Stimulated activated CD4-positive, alpha-beta T cell treated with anti-CD3 and anti-CD28 coated beads, Interleukin-1b, Interleukin-23, amount 100 ng/mL, for 24 hours (primary cell): ENCODE measurements at places on chromosomes 12 and 14.

DNA sequence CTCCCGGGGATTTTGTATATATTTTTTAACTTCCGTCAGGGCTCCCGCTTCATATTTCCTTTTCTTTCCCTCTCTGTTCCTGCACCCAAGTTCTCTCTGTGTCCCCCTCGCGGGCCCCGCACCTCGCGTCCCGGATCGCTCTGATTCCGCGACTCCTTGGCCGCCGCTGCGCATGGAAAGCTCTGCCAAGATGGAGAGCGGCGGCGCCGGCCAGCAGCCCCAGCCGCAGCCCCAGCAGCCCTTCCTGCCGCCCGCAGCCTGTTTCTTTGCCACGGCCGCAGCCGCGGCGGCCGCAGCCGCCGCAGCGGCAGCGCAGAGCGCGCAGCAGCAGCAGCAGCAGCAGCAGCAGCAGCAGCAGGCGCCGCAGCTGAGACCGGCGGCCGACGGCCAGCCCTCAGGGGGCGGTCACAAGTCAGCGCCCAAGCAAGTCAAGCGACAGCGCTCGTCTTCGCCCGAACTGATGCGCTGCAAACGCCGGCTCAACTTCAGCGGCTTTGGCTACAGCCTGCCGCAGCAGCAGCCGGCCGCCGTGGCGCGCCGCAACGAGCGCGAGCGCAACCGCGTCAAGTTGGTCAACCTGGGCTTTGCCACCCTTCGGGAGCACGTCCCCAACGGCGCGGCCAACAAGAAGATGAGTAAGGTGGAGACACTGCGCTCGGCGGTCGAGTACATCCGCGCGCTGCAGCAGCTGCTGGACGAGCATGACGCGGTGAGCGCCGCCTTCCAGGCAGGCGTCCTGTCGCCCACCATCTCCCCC lies 777 bp downstream of the ASCL1 start:
- DNase-seq: no peak

DNA sequence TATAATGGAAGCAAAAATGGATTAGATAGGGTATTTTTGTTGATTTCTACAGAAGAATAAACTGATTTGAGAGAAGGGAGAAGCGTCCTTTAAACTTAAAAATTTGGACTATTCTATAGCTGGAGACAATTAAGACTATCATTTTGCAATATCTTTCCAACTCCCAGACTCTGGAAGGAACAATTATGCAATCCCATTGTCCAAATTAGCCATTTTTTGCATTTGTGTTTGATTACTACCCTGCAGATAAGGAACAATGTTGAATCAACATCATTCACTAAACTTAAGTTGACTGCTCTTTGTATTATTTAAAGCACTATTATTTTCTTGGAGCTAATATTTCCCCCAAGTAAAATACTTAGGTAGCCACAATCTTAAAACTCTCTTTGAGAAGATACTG lies 34.8 kb upstream of the SELPLG start:
- DNase-seq: no peak

GRCh38 chr12:82675246-82675645 lies 11.5 kb upstream of the TMTC2 start:
- DNase-seq: no peak

DNA sequence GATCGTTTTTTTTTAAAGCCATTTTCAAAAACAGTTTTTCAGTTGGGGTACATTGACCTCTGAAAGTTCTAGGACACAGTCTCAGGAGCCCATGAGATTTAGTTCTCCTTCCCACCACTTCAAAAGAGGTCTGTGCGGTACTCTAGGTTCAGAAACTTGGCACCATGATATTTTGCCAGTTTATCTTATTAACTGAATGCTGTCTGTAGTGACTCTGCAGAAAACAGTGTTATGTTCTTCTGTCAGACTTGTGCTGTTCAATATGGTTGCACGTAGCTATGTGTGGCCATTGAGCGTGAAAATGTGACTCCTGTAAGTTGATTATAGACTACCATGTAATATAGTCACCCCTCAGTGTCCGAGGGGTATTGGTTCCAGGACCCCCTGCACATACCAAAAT lies 35.9 kb downstream of the CRADD start:
- no peak for DNase-seq

DNA sequence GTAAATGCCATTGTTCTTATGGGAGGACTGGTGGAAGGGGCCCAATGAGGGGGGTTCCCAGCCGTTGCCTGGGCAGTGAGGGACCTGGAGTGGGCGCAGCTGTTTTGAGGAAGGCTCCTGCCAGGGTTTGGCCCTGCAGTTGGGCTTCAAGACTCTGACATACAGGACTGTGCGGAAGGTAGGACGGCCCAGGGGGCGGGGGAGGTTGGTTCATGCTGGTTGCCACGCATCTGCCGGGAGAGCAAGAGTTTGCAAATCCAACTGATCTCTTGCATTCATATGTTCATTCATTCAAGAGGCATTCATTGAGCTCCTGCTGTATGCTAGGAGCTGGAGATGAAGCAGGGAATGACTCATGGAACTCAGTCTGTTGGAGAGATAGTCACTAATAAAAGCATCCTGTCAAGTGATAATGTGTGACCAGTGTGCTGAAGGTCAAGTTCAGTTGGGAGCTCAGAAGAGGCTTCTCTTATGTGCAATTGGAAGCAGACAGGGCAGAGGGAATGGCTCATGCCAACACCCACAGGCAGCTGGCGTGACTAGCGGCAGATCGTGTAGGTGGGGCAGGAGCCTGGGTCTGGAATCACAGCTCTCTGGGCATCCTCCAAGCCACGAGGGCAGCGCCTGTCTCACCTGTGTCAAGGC lies 7.8 kb downstream of the SH2B3 start:
- no peak for DNase-seq

- no peak for DNase-seq
Measured at GRCh38 chr12:41510470-41510869, 322.4 kb downstream of the PDZRN4 start.

DNA sequence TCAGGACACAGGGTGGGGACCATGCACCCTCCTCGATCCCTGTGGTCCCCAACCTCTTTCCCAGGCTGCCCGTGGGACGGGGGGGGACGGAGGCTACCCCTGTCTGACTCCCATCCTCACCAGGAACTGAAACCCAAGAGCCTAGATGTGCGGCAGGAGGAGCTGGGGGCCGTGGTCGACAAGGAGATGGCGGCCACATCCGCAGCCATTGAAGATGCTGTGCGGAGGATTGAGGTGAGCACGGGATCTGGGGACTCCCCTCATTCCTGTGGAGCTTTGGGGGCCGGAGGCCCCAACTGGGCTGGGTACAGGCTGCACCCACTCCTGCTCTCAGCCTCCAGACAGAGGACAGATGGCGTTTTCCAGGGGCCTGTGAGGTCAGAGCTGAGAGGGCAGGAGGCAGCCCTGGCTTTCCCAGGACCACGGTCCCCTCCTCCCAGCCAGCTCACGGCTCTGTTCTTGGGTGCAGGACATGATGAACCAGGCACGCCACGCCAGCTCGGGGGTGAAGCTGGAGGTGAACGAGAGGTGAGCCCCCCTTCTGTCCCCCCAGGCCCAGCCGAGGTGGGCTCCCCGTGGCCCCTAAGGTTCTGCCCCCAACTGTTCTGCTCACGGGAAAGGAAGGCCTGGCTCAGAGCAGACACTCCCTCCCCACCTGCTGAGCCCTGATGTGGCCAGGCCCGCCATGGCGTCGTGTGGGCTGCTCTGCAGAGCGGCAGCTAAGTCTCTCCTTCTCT lies 24.2 kb downstream of the HIP1R start:
- no peak for DNase-seq

DNA sequence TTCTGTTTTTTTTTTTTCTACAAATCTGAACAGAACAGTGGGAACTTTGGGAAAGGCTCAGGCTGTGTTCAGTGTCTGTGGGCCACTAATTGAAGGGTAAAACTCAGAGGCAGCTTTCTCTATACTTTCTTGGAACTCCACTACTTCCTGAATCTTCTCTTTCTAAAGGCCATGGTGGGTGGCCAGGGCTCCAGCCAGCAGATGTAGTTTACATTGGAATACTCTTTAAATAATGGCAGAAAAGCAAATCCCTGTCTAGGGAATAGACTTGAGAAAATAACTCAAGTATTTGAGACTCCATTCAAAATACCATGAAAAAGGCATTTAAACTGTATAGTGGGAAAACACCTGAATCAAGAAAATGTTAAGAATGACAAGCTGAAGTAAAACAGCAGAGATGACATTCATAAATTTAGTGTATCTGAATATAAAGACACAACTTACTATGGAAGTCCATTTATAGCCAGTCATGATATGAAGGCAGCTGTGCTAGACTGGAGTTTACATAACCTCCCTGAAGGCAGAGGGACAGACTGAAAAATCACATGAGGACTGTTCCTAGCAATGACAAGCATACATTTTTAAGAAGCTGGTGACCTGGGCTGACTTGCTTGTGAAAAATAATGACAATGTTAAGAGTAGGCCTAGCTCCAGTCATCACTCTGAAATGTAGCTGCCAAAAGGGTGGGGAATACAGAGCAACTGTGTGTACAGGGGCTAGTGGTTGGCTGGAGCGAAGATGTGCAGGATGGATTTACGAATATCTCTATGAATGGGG lies 168.6 kb downstream of the STXBP6 start:
- no peak for DNase-seq

- DNase-seq: no peak
Measured at GRCh38 chr12:4539167-4539870, 629 bp downstream of the RAD51AP1 start.

DNA sequence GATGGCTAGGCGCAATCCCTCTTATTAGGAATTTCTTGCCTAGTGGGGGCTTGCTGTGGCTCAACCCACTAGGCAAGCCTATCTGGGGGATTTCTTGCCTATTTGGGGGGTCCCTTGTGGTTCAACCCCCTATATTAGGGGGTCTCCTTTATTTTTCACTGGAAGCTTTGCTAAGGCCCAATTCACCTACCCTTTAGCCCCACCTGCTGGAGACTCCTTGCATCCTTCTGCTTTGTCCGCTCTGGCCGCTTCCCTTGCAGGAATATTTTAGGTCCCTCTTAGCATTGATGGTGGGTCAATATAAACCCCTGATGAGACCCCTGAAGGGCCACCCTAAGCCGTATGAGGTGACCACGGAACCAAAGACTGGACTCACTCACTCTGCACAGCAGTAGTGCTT lies 1552.1 kb downstream of the AACS start:
- no peak for DNase-seq

DNA sequence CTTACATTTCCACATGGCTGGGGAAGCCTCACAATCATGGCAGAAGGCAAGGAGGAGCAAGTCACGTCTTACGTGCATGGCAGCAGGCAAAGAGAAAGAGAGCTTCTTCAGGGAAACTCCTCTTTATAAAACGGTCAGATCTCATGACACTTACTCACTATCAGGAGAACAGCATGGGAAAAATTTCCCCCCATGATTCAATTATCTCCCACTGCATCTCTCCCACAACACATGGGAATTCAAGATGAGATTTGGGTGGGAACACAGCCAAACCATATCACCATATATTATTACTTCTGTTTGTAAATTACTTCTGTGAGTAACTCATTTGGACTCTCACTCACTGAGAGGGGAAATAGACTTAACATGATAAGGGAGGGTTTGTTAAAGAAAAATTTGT lies 1496.8 kb upstream of the TMEM132C start:
- DNase-seq: no peak

GRCh38 chr12:64667793-64668192 lies 57.5 kb downstream of the RASSF3 start:
- no peak for DNase-seq

DNA sequence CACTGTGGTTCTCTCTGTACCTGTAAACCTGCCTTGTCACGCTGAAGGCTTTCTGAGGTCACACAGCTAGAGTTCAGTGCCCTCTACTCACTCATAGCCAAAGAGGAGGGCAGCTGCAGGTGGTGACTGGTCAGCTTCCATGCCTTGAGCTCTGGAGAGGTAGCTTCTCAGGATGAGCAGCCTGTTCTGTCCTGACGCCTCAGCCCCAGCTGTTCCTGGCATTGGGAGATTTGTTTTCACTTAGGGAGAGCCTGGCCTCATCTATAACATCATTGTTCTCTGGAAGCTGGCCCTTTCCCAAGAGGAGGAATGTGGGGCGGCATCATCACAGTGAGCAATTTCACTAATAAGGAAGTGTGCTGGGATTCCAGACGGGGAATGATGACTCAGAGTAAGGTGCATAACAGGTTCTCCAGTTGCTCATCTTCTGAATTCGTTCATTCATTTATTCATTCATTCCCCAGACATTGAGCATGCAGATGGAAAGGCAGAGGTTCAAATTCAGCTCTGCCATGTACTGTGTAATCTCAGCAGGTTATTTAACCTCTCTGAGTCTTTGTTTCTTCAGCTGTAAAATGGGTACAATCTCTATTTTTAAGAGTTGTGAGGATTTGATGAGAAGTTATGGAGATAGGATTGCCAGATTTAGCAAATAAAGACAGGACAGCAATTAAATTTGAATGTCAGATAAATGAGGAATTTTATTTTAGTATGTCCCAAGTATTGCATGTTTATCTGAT lies 255.8 kb upstream of the CRY1 start:
- DNase-seq: no peak

DNA sequence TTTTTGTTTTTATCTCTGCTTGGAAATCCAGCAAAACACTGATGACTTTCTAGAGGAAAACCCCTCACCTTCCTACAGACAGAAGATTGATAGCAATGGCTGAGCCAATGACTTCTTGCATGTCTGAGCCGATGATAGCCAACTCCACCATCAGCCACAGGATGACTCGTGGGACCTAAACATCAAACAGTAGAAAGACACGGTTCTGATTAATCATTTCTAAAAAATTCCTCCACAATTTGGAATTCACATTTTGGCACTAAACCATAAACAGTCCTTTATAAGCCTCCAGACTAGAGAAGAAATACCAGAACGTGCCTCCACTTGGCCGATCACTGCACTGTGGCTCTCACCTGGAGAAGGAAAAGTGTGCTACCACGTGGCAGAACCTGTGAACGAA lies 25.9 kb downstream of the SLC11A2 start:
- DNase-seq: no peak

DNA sequence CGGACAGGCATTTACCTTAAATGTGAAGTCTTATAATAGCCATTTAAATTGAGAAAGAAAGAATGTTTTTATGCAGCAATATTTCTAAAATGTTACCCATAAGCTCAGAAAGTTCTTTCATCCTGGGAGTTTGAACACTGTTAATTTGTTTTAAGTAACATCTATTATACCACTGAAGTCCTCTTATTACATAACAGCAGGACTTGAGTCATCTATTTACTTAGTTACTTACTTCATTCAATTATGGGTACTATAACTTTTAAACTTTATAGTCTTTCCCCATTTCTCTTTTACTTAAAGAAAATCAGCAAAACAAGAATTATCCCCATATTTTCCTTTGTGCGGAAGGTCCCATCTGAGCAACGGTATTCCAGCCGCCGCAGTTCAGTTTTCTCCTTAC lies 473.1 kb downstream of the ETNK1 start:
- no peak for DNase-seq

DNA sequence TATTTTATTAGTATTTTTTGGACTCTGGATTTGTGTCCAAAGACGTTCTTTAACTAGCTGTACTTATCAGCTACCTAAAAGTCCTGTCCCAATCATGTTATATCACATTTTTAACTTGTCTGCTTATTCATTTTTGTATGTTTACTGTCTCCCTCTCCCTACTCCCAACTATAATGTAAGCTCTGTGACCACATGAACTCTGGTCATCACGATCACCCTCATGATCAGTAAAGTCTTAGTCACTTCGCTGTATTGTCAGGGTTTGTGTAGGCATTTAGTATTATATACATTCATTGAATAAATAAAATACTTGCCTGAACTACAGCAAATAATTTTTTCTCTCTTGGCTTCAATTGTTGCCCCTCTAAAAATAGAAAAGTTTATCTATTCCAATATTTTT lies 211.0 kb downstream of the PIK3C2G start:
- no peak for DNase-seq

GRCh38 chr14:68964300-68965093 lies 14.6 kb downstream of the ACTN1 start:
- no peak for DNase-seq
